ENCODE measurements at places on chromosomes 5 and 9.

GRCh38 chr5:108529381-108529780, 147.5 kb upstream of the FBXL17 start:
- DNase-seq, result peak; percentile 11

- DNase-seq, result no peak
Measured at GRCh38 chr5:66232706-66233445, 88.8 kb downstream of the SREK1 start.

- no peak for DNase-seq
Measured at GRCh38 chr9:22005021-22005701, 3.9 kb downstream of the CDKN2B start.

- DNase-seq, result no peak
Measured at GRCh38 chr5:10367579-10367978, 14.1 kb downstream of the MARCHF6 start.

DNA sequence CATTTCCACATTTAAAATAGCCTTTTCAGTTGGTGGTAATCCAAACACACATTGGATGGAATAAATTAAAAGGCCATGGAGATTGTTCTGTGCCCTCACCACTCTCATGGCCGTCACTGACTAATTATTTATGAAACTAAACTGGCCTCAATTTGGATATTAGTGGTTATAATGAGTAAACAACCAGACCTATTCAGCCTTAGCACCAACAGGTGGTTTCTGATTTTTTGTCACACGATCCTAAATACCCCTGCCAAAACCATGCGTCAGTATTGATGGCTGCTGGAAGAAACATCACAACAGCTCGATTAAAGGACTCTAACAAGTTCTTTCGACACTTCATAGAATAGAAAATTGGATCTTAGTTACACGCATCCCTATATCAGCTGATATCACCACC, 276.0 kb upstream of the DAP start:
- no peak for DNase-seq

DNA sequence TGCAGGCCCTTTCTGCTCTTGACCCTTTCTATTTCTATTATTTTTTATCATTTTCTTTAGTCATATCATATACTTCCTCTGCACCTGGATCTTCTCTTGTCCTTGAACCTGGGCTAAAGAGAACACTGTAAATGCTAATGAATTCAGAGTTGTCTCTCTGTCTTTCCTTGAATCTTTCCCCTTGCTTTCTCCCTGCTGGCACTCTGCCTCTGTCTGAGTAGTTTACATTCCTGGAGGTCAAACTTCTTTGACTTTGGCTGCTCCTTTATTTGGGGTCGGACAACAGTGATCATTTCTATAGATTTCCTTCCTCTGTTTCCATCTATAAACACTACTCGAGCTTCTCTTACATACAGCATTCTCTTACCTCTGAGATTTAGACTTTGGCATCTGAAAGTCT, 47.1 kb downstream of the IZUMO3 start:
- no peak for DNase-seq

DNA sequence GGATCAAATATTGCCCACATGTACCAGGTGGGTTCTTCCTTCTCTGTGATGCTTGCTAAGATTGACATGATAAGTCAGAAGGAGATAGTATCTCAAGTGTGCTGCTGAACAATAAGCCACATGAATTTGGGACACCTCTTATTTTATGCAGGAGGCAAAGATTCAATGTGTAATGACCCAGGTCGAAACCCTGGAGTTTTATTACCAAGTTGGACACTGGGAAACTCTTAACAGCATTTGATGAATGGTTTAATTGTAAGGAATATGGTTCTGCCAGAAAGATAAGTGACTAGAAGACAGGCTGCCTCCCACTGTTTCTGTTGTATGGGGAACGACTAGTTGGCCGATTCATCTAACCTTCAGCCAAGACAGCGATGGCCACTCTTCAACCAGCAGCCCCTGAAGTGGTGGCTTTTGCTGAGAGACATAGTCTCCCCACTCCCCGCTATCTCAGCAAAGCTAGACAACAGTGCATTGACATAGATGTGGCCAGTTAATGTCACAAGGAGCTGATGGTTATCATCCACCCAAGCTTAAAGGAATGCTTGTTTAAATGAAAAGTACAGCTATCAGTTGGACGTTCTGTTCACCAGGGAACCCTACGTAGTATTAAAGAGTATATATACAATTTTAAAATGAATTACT, 407.7 kb downstream of the KDM4C start:
- no peak for DNase-seq

DNA sequence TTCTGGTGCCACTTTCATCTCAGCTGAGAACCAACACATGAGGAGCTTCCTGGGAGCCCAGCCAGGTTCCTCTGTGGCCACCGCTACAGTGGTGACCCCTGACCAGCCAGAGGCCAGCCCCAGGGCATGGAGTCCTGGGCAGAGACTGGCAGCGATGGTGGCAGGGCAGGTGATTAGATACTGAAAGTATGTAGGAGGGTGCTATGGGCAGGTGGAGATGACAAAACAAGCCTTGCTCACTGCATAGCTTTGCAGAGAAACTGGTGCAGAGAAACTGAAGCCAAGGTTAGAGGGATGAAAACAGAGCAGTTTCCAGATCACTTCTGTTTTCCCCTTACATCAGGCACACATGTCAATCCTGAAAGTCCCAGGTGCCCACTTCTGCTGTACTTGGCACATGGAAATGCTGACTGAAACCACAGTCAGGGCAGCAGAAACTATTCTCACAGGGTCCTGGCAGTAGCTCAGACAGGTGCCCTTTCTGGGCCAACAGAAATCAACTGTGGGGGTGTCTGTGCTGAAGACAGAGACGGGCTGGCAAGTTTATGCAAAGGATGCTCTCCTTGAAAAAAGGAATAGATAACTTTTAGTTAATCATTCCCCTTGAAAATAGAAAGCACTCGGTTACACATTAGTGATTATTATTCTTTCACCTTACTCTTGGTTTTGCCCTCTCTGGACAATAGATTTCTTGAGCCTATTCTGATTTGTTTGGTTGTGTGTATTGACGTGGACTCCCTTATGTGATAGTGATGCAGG, 90.3 kb downstream of the ANKRD55 start:
- no peak for DNase-seq

- no peak for DNase-seq
Measured at GRCh38 chr5:156208271-156208670, 118.7 kb upstream of the SGCD start.

DNA sequence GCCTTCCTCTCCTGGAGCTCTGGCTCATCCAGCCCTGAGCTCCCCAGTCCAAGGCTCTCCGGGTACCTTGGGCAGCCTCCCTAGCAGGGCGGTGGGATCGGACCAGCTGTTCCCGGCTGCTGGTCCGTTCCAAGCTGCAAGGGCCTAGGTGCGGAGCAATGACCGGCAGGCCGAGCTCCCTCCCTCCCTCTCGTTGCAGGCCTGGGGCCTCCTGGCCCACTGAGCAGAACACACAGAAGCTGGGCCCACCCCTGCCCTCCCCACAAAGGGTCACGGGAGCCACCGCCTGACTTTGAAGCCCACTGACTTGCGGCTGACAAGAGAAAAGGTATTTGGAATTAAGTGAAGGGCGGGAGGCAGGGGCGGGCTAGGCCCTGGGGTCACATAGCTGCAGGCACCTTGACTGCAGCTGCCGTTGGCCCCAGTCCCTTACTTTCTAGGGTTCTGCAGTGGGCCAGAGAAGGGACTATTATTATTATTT, 104.7 kb upstream of the IER5L start:
- DNase-seq, result no peak

GRCh38 chr9:133955821-133956411, 36.2 kb downstream of the VAV2 start:
- DNase-seq, result peak; percentile 58

DNA sequence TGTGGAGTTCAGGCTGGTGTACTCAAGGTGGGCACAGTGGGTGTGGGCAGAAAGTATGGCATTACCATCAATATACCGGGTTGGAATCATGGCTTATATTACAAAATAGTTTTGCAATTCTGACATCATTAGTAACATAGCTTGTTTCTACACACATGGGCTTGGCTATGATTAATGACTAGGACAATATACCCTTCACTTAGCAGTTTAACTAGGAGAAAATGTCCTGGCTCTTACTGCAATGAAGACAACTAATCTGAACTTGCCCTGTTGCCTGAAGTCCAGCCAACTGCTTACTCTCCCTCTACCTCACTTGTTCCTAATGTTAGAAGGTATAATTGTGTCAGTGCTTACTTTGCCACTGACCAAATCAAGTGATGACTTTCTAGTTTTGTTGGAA, 612.5 kb downstream of the EFNA5 start:
- no peak for DNase-seq

- no peak for DNase-seq
Measured at GRCh38 chr5:150444770-150445169, 4.8 kb downstream of the RPS14 start.

- no peak for DNase-seq
Measured at GRCh38 chr9:27801545-27801944, 228.3 kb upstream of the C9orf72 start.

GRCh38 chr9:109255394-109255793, 65.5 kb downstream of the EPB41L4B start:
- DNase-seq, result no peak

- no peak for DNase-seq
Measured at GRCh38 chr5:19734776-19735175, 253.2 kb downstream of the CDH18 start.

DNA sequence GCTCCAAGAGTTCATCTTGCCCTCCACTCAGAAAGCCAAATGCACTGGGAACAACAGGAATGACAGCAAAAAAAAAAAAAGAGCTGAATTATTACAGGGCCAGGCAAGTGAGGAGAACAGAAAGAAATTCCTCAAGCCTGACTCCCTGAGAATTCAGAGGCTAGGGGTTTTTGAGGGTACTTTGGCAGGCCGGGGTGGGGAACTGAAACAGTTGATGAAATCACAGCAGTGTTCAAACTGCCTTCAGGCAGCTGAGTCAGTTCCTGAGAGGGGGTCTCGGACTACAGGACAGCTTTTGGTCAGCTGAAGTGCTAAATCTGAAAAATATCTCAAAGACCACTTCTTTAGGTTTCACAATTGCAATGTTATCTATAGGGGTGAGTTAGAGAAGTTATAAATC, 419.4 kb downstream of the SEMA5A start:
- no peak for DNase-seq

- peak; percentile 85 for DNase-seq
Measured at GRCh38 chr9:124040935-124041816, 29.6 kb downstream of the LHX2 start.

DNA sequence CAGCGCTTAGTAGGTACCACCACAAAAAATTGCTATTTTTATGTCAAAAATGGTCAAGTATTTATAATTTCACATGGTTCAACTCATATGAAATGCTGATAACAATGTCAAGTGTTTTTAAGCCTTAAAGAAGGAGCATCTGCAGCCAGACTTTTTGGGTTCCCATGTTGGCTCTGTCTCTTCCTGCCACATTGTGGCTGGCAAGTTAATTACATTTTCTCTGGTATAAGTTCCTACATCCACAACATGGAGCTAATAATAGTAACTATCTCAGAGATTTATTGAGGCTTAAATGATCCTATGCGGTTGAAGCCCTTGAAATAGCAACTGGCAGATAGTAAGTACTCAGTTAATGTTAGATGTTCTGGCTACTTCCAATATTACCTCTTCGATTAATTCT, 5.4 kb downstream of the ATP10B start:
- DNase-seq, result no peak

DNA sequence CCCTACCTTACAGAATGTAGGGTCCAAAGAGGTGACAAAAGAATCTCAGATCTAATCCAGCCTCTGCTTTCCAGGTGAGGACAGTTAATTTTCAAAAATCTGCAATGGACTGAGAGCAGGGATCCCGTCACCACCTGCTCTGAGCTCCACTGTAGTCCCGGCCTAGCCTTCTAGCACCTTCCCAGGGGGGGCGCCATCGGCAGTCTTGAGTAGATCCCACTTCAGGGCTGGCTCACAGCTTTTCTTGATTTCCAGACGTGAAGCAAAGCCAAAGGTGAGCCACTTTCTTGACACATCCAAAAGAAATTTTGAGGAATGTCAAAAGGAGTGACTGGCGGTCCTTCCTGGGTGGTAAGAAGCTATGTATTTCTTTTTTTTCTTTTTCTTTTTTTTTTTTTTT, 114.1 kb downstream of the SYK start:
- DNase-seq, result peak; percentile 32

- DNase-seq, result peak; percentile 84
Measured at GRCh38 chr5:38193015-38193581, 65.3 kb upstream of the EGFLAM start.

GRCh38 chr9:14985419-14985818, 75.2 kb upstream of the FREM1 start:
- no peak for DNase-seq

DNA sequence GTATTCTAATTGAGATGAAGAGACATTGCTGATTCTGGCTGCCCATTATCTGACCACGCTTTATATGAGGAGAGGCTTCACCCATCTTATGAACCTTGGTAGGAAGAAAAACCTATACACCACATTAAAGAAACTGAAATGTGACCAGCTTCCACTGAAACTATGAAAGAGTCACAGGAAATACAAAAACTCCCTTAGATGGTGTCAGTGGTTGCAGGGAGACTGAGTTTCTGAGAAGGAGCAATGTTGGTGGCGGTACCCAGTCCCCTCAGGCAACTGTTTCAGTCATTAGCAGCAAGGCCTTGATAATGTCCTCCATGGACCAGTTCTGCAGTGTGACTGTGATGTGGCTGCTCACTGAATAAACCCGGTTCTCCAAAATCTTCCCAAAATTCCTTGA, 110.5 kb upstream of the FTMT start:
- DNase-seq, result no peak

DNA sequence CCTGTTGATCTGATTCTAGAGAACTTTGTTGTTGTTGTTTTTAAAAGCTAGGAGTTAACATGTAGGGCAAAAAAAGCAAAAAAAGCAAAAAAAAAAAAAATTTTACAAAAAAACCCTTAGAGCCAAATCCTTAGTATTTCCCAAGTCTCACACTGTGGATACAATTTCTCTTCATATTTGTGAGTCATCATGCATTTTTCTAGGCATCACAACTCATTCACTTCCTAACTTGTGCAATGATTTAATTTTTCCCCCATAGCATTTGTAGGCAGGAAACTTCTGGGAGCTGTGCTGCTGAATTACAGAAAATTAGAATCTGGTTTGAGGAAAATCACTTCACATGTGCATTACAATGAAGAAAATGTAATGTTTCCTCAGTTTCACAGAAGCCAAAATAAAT, 91.9 kb downstream of the MARCHF3 start:
- DNase-seq, result peak; percentile 55

Data from AG08396 (cell line).